ENCODE measurements at places on chromosomes 7 and 10. TPM values are rescaled to one million over a fixed set of nuclear protein-coding genes. Genes with fewer than 3 reads are reported as not detected.

HMX2 gene
- 0.43 TPM for total RNA-seq

DNA sequence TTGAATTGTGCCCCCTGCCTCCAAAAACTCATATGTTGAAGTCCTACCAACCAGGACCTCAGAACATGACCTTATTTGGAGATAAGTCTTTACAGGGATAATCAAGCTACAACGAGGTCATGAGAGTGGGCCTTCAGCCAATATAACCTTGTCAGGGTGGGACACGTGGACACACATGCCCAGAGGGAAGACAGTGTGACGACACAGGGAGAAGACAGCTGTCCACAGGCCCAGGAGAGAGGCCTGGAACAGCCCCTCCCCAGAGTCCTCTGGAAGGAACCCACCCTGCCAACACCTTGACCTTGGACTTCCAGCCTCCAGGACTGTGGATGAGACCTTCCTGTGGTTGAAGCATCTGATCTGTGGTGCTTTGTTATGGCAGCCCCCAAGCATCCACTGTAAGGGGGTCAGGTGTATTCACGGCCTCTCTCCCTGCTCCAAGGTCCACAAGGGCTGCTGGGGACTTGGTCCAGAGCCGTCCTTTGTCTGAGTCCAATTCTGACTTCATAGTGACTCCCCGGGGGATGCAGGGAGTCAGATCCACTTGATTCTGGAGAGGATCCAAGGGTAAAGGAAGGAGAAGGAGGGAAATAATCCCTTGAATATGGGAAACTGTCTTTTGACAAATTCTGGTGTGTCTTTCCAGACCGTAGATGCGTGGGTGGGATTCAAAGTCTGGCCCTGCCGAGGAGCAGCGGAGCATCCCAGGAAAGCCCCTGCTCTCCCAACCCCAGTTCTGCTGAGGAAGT lies 7.0 kb downstream of the CALML3 start:
- H3K27ac ChIP-seq: no peak overlapping the region
- H3K4me1 ChIP-seq: no peaks in the 10 kb centered on the region
- DNase-seq: no peak
- H3K4me3 ChIP-seq: no peak overlapping the region
- H3K36me3 ChIP-seq: no peaks in the 10 kb centered on the region

DNA sequence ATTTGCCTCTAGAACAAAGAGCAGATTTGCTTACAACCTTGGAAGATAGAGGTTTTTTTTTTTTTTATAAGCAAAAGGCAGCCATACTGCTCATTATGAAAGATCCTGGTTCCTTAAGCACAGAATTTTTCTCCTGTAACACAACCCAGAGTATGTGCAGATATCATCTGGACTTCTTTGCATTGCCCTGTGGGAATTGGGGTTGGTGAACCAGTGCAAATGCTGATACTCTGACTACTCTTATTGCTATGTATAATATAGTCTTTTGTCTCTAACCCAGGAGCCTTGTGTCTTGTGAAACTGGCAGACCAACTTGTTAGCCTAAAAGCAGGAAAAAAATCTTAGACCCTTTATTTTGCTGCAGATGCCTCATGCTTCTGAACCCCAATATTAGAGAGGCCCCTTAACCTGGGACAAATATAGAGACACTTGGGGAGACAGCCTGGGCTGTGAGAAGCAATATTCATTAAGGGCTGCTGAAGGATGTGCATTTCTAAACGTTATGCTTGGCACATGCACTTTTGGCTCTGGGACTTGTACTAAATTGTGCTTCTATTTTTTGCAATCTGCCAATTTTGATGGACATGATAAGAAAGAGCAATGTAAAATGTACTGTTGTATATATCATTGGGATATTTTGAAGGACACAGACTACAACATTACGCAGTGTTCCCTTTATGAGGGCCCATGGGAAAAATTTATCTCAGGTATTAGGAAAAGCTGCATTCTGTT lies 78.9 kb downstream of the ANLN start:
- H3K4me3 ChIP-seq: no peak overlapping the region
- H3K4me1 ChIP-seq: no peaks in the 10 kb centered on the region
- no peak for DNase-seq

DNA sequence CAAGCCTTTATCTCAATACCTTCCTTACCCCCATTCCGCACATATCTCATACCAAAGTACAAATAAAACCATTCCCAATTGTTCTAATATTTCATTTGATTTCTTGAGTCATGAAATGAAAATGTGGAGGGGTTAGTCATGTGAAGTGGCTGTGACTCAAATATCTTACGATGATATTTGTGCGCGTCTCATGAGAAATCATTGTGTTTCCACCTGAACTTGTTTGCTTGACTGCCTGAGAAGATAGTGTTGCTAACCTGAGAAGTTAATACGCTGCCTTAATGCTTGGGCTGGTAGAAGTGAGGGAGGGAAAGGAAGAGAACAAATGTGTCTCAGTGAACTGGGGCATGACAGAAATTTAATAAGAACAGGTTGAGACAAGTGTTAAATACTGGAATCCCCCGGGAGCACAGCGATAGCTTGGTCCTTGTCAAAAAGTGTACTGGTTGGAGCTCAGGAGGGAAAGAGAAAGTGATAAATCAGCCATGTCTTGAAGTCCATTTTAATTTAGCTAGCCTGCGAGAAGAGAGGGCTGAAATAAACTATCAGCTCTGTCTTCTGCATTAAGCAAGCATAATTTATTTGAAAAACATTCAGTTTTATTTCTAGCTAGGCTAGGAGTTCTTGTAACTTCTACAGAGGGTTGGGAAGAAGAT lies 7.2 kb upstream of the EPHA1 start:
- H3K4me3 ChIP-seq: no peak overlapping the region
- H3K27ac ChIP-seq: no peak overlapping the region
- no peak for DNase-seq
- H3K4me1 ChIP-seq: peaks cover 12% of the 10 kb centered on the region
- H3K27me3 ChIP-seq: no peaks in the 10 kb centered on the region

GRCh38 chr10:20743942-20744341 lies 153.2 kb downstream of the NEBL start:
- H3K27me3 ChIP-seq: no peaks in the 10 kb centered on the region
- no peak for DNase-seq
- H3K36me3 ChIP-seq: no peaks in the 10 kb centered on the region
- H3K4me3 ChIP-seq: no peak overlapping the region
- no peaks in the 10 kb centered on the region for H3K4me1 ChIP-seq

- H3K4me3 ChIP-seq: no peak overlapping the region
- no peaks in the 10 kb centered on the region for H3K4me1 ChIP-seq
- H3K36me3 ChIP-seq: no peaks in the 10 kb centered on the region
- no peak overlapping the region for H3K27ac ChIP-seq
Observed at GRCh38 chr10:109665321-109665720, 258.0 kb downstream of the XPNPEP1 start.

DNA sequence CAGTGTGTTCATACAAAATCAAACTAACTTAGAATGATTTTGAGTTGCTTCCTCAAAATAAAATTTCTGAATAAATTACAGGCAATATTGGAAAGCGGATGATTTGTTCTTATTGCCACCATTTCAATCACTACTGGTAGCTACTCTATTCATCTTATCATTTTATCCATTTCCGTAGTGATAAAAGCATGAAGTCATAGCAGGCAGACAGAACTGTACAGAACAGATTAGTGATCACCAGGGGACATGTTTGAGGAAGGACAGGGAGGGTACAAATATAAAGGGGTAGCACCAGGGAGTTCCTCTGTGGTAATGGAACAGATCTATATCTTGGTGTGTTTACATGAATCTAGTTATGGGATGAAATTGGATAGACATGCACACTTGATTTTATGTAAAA lies 138.5 kb downstream of the WNT2 start:
- H3K4me3 ChIP-seq: no peak overlapping the region
- no peak overlapping the region for H3K27ac ChIP-seq
- no peaks in the 10 kb centered on the region for H3K4me1 ChIP-seq

DNA sequence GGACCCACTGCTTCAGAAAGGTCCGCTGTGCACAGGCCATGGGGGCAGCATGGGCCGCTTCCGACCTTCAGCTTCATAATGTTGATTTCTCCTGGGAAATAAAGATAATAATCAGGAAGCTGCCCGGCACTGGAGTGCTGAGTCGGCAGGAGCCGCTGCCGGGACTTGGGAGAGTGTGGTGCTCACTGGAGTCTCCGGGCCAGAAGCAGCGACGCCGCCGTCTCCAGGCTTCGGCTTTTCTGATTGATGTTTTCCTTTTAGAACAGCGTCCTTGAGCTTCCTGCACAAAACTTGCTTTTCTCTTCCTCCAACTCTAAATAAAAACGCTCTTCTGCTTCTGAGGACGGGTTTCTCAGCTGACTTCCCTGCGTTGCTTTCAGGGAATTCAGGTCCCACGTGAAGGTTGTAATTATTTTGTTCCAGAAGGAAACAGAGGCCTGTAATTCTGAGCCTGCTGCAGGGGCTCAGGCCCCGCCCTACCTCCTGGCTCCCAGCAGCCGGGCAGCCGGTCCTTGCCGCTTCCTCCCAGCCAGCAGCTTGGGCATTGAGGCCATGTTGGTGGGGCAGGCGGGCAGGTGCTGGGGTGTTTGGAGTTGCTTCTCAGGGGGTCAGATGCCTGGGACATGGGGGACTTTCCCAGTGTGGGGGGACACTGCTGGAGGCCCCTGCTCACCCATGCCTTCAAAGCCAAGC lies 14.7 kb downstream of the PWWP2B start:
- no peak overlapping the region for H3K4me3 ChIP-seq
- H3K27ac ChIP-seq: no peak overlapping the region
- H3K36me3 ChIP-seq: no peaks in the 10 kb centered on the region
- H3K4me1 ChIP-seq: peaks cover 6% of the 10 kb centered on the region
- no peak for DNase-seq

- no peaks in the 10 kb centered on the region for H3K4me1 ChIP-seq
- H3K4me3 ChIP-seq: no peak overlapping the region
- H3K27ac ChIP-seq: no peak overlapping the region
- no peak for DNase-seq
- no peaks in the 10 kb centered on the region for H3K36me3 ChIP-seq
Observed at GRCh38 chr10:76554478-76554877, 1083.1 kb downstream of the KCNMA1 start.
